ENCODE measurements at places on chromosomes 16 and 17. TPM values are rescaled to one million over a fixed set of nuclear protein-coding genes. Genes with fewer than 3 reads are reported as not detected.

GRCh38 chr16:20136446-20136968, 62.8 kb upstream of the GPR139 start:
- no peak for DNase-seq

- DNase-seq: no peak
These were observed 110.2 kb downstream of the COPRS start for GRCh38 chr17:31748881-31749280.

- no peak for DNase-seq
These were observed 12.6 kb downstream of the C1QTNF1 start for GRCh38 chr17:79036596-79036995.

GRCh38 chr16:12252616-12253015, 276.1 kb downstream of the SNX29 start:
- DNase-seq: no peak

Gene TBC1D28
- total RNA-seq: not detected

GRCh38 chr16:28110074-28110473, 46.6 kb upstream of the GSG1L start:
- no peak for DNase-seq

Gene MYH8
- total RNA-seq: not detected

- DNase-seq: no peak
These were observed 158.2 kb downstream of the AIPL1 start for GRCh38 chr17:6276711-6277110.

Gene FOXC2
- total RNA-seq: 1.4 TPM

GRCh38 chr17:67359960-67360791, 6.2 kb downstream of the PSMD12 start:
- DNase-seq: no peak

DNA sequence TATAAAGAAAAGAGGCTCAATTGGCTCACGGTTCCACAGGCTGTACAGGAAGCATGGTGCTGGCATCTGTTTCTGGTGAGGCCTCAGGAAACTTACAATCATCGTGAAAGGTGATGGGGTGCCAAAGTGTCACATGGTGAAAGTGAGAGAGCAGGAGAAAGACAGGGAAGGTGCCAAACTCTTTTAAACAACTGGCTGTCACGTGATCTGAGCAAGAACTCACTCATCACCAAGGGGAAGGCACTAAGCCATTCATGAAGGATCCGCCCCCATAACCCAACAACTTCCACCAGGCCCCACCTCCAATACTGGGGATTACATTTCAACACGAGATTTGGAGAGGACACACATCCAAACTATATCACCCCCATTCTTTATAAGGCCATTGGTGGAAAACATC, 28.4 kb upstream of the HS3ST2 start:
- no peak for DNase-seq
